ENCODE measurements at places on chromosomes 1 and 21.

DNA sequence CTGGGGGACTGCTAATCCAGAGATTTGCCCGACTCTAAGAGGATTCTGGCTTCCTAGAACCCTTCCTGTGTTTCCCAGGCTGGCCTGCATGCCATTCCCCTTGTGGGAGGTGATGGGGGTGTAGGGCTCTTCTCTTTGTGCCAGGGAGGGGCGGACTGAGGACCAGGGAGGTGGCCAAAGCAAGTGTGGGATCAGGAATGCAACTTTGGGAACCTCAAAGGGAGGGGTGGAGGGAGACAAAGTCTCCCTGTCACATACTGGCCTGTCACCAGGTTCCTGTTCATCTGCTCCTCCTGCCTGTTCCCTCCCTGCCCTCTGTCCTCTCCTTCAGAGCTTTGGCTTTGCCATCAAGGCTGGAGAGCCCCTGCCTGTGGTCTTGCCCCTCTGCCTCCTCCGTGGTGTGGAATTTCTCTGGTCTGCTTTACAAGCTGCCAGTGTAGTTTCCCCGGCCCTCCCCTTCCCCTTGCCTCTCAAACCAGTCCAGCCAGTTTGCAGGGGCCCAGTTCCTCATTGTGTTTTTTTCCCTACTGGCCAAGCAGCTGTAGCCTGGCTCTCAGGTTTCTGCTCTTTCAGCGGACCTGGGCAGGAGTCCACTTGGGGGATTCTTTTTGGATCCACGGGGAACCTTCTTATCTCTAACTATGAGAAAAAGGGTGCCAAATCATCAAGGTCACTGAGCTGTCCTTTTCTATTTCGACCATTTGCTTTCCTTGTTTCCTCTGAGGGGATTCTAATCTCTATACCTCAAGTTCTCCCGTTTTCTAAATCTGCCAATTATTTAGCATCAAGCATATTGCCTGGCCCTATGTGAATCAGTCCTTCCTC lies 1.8 kb downstream of the CGN start:
- no peak for DNase-seq

DNA sequence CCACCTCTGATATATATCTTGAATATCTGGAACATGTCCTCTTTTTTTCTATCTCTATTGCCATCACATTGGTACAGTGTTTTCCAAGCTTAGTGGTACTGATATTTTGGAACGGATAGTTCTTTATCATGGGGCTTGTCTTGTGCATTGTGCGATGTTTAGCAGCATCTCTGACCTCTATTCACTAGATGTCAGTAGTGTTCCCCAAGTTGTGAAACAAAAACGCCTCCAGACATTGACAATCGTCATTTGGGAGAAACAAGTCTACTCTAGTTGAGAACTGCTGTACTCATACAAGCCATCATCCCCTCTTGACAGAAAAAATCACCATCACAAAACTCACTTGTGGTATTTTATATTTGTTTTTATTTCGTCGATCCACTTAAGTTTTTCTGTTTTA lies 79.7 kb upstream of the CHODL start:
- no peak for DNase-seq

DNA sequence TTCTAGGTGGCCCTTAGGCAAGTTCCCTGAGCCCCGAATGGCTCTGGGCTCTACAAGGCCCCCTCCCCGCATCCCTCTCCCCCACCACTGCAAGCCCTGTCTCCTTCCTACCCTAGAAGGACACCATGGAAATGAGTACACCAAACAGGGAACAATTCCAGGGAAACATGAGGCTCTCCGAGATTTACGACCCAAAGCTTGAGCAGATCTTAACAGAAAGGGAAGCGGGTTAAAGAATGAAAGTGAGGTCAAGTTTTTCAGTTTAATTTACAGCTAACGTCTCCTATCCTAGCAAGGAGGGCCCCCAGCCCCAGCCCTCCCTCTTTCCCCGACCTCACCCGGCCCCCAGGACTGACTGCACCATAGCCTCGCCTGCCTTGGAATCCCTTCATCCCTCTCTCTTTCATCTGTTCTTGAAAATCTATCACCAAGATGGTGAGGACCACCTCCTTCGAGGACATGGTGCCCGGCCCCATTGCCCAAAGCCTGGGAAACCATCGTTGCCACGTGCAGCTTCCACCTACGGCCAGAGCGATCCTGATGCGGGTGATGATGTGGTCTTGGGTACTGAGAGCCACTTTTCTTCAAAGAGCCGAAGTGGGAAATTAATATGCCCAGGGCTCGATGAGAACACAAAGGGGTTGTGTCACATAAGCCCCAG lies 30.5 kb downstream of the SIM2 start:
- no peak for DNase-seq

GRCh38 chr1:66300972-66301451 lies 232.9 kb upstream of the SGIP1 start:
- peak; percentile 36 for DNase-seq

DNA sequence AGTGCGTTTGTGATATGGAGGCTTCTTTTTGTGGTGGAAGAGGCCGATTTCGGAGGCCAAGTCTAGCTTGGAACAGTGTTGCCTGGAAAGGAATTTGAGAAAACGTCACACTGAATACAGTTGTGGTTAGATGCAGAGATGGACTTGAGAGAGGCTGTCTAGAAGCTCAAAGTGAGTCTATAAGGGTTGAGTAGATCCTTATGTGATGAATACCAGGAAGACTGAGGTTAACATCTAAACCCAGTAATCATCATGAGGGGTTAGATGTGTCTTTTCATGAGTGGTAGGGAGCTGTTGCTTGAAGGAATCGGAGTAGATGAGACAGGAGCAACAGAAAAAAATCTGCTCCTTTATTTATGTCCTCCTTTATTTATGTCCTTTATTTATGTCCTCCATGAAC lies 114.6 kb upstream of the IVNS1ABP start:
- no peak for DNase-seq

- no peak for DNase-seq
Observed at GRCh38 chr1:109787845-109788601, 24.3 kb upstream of the EPS8L3 start.

DNA sequence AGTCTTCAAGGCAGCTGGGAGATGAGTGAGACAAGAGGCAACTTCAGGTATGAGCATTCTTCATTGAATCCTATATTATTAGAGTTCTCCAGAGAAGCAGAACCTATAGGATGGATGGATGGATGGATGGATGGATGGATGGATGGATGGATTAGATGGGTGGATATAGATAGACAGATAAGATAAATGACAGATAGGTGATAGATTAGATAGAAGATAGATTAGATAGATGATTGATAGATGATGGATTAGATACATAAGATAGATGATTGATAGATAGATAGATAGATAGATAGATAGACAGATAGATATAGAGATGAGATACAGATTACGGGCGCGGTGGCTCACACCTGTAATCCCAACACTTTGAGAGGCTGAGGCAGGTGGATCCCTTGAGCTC lies 43.2 kb upstream of the SPOCD1 start:
- no peak for DNase-seq

GRCh38 chr1:85603086-85603880 lies 22.7 kb downstream of the CCN1 start:
- no peak for DNase-seq

- DNase-seq, result no peak
Observed at GRCh38 chr1:113219377-113219776, 146.4 kb downstream of the LRIG2 start.

- no peak for DNase-seq
Observed at GRCh38 chr1:57440096-57440495, 16.2 kb upstream of the DAB1 start.

- no peak for DNase-seq
Observed at GRCh38 chr1:17675744-17676143, 79.4 kb upstream of the ACTL8 start.
